ENCODE measurements at places on chromosomes 4 and X. TPM values are rescaled to one million over a fixed set of nuclear protein-coding genes. Genes with fewer than 3 reads are reported as not detected.

TIGD2 gene
- 9.1 TPM for total RNA-seq

LRP2BP gene
- 4.2 TPM for total RNA-seq

KCNIP4 gene
- 7.1 TPM for total RNA-seq

GLUD2 gene
- 0.49 TPM for total RNA-seq

SLC26A1 gene
- 2.5 TPM for total RNA-seq

TMPRSS11A gene
- not detected for total RNA-seq

CT83 gene
- not detected for total RNA-seq

POLN gene
- 5.2 TPM for total RNA-seq

NXF2 gene
- total RNA-seq, result not detected

MAP9 gene
- total RNA-seq, result 38.6 TPM

RHOXF2 gene
- not detected for total RNA-seq

AMOT gene
- total RNA-seq, result 15.5 TPM

LRAT gene
- total RNA-seq, result under 0.01 TPM

KLHL8 gene
- 88.3 TPM for total RNA-seq

QDPR gene
- 36.4 TPM for total RNA-seq

SSX3 gene
- not detected for total RNA-seq

SLITRK4 gene
- 36.9 TPM for total RNA-seq
